KBM-7 (cell line): ENCODE measurements at places on chromosomes 1 and 21.

DNA sequence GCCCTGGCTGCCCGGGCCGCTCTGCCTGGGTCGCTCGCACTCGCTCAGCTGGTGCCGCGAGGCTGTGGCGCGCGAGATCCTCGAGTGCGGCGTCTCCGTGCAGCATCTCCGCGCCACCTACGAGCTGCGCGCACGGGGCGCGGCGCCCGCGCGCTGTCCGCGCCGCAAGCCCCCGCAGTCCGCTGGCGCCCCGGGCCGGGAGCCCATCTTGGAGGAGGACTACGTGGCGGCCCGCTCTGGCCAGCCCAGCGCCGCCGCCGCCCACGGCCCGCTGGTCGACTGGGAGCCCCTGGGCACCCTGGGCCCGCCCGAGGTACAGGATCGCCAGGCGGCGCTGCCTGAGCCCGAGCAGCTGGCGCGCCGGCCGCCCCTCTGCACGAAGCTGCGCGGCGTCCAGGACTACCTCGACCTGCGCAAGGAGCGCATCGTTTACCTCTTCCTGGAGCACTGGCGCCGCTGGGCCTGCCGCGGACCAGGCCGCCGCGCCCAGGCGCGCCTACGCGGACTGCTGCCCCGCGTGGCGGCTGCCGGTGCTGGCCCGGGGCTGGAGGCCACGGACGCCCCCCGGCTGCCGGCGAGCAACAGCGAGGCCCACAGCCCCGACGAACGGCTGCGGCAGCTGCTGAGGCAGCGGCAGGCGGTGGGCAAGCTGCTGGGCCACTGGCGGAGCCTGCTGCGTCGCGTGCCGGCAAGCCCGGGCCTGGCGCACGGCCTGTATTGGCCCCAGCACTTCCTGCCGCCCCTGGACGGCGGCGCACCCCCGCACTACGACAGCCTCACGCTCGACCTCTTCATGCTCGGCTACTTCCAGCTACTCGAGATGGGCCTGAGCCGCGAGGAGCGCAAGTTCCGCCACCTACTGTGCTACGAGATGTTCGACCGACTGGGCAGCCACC is 10.9 kb downstream of the TNFRSF25 start:
- DNase-seq: peak; percentile 37

- peak; percentile 76 for DNase-seq
These were observed 25.5 kb downstream of the ETV3L start for GRCh38 chr1:157073944-157074685.

GRCh38 chr1:42963378-42964043 is 4.8 kb upstream of the SLC2A1 start:
- DNase-seq: no peak

- no peak for DNase-seq
These were observed 27.2 kb upstream of the ENO1 start for GRCh38 chr1:8905582-8906191.

GRCh38 chr1:74869702-74870101 is 136.8 kb downstream of the TYW3 start:
- DNase-seq: no peak

DNA sequence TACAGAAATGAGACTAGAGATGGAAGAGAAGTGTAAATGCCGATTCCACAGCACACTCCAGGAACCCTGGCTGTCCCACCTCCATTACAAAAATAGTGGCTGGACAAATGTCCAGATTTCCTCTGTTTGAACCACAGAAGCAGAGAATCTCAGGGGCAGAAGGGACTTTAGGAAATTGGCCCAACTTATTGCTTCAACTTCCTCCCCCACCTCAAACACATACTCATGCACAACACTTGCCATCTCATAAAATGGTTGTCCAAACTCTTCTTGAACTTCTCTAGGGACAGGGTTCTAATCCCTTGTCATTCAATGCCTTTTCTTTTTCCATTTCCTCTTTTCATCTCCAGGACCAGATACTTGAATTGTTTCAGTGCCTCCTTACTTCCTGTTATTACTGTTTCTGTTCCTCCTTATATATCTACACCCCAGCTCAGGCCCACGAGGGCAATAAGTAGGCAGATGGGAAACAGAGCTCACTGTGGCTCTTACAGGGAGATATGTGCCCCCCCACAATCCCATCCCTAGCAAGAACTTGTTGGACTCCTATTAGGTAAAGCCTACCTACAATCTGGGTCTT is 8.5 kb upstream of the B4GALT3 start:
- DNase-seq: peak; percentile 87

- no peak for DNase-seq
These were observed 13.5 kb upstream of the CHI3L1 start for GRCh38 chr1:203199816-203200571.

DNA sequence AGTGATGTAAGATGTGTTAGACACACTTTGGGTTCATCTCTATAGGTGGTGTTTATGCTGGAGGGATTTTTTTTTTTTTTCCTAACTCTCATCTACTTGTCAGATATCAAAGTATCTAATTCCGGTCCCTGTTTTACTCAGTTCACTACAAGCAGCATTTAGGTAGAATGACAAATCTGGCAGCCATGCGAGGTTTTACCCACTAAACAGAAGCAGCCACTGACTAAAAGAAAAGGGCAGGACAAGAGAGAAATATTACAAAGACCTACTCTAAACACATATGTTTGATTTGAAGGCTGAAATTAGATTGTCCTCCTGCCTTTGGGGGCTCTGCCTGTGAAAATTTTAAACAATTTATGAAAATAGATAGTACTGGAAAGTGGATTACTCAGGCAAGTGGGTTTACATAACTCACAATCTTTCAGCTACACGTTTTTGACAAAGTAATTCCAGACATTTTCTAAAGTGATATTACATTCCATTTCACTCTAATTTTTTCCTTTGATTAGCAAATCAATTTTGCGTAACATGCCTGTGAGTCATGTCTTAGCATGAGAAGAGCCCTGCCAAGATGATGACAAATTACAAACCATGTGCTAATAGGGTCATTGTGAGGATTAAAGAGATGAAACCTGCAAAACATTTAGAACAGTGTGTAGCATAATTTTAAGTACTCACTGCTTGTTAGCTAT is 172.6 kb downstream of the PLA2G4A start:
- DNase-seq: no peak

GRCh38 chr21:43881935-43882334 is 16.9 kb downstream of the AGPAT3 start:
- no peak for DNase-seq

GRCh38 chr1:162398999-162399580 is 12.8 kb downstream of the SH2D1B start:
- DNase-seq: no peak

DNA sequence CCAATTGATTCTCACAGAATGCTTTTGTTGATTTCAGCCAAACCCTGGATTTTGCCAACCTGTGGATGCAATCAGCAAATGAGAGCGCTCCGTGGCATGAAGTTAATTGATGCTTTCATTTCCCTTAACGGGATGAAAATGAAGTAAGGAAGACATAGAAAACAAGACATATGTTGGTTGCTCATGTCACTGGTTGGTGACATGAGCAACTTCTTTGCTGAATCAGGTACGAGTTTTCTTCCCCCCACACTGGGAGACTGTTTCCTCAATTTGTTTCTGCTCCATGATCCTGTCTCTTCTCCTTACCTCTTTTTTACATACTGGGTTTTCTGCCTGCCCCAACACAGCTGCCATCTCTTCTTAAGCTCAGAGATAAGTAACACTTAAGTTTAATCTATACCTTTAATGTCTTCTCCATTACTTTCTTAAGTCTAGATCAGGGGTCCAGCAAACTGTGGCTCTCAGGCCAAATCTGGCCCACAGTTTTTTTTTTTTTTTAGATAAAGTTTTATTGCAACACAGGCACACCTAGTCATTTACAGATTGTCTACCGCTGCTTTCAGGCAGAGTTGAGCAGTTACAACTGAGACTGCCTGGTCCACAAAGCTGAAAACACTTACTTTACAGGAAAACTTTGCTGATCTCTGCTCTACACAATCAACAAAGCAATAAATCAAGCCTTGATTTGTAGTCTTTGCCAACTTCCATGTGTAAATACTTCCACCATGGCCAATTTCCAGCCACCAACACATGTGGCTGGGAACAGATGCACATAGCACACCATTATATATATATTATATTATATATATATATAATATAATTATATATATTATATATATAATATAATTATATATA is 13.3 kb downstream of the GPR157 start:
- DNase-seq: peak; percentile 44

GRCh38 chr1:196466654-196467053 is 141.6 kb downstream of the KCNT2 start:
- DNase-seq: no peak

DNA sequence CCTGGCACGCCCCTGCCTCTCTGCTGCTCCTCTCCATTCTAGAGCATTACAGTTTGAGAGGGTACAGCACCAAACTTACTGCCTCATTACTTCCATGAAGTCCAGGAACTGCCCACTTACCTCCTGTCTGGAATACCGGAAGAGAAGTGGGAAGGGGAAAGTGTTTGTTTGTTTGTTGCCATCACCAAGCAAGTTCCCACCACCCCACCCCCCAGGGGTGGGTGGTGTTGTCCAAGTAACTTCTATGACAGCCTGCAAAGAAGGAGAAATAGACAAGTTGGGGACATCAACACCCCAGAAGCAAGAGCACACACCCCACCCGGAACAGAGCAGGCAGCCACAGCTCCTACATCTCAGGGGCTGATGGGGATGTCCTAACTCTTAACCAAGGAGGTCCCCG is 18.0 kb downstream of the OPTC start:
- DNase-seq: no peak

- no peak for DNase-seq
These were observed 4.8 kb downstream of the FAM131C start for GRCh38 chr1:16068356-16069270.

- peak; percentile 83 for DNase-seq
These were observed 8.0 kb upstream of the NAV1 start for GRCh38 chr1:201530741-201531531.

- peak; percentile 62 for DNase-seq
These were observed 38.7 kb upstream of the TTC34 start for GRCh38 chr1:2840036-2840809.
